Stimulated activated CD8-positive, alpha-beta memory T cell treated with anti-CD3 and anti-CD28 coated beads, Interleukin-7, amount 100 ng/mL, for 24 hours (primary cell): ENCODE measurements at places on chromosomes 5 and 9.

DNA sequence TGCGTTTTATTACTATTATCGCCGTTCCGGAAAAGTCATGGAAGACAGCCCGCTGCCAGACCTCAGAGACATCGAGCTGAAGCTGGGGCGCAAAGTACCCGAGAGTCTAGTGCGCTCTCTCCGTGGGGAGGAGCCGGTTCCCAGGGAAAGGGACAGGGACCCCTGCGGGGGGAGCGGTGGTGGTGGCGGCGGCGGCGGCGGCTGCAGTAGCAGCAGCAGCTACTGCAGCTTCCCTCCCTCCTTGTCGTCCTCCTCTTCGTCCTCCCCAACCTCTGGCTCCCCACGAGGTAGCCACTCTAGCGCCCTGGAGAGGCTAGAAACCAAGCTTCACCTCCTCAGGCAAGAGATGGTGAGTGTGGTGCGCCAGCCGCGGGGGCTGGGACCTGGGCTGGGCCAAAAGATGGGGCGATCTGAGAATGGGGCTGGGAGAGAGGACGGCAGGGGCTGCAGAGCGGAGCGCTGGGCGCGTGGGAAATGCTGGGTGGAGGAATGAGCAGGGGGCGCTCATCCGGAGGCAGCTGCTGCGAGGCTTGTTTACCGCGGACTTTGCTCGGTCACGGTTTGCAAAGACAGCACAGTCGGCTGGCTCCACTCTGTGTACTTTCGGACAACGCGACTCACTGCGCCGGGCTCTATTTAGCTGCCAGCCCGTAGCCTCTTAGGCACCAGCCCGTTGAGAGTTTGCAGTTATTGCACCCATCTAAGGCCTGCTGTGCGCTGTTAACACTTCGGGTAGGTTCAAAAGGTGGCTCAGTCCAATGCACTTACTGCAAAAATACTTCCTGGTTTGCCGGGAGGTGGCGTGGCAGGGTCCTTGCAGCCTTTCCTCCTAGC, 1.1 kb downstream of the LURAP1L start:
- DNase-seq = no peak

GRCh38 chr5:149495673-149496072, 55.6 kb downstream of the CSNK1A1 start:
- no peak for DNase-seq

DNA sequence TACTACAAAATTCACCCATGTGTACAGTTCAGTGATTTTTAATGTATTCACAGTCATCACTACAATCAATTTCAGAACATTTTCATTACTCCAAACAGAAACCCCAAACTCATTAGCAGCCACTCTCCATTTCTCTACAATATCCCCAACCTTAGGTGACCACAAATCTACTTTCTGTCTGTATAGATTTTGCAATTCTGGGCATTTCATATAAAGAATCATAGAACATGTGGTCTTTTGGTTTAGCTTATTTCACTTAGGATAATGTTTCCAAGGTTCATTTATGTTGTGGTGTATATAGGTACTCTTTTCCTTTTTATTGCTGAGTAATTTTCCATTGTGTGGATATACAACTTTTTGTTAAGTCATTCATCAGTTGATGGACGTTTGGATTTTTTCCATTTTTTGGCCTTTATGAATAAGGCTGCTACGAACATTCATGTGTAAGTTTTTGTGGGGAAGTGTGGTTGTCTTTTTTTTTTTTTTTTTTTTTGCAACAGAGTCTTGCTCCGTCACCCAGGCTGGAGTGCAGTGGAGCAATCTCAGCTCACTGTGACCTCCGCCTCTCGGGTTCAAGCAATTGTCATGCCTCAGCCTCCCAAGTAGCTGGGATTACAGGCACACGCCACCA, 54.5 kb downstream of the DOCK8 start:
- DNase-seq = no peak

GRCh38 chr9:2367970-2368369, 253.6 kb upstream of the VLDLR start:
- no peak for DNase-seq
